ENCODE measurements at places on chromosomes 12 and 14. TPM values are rescaled to one million over a fixed set of nuclear protein-coding genes. Genes with fewer than 3 reads are reported as not detected.

Gene KRT71
- not detected for total RNA-seq

Gene MEG3
- 166 TPM for total RNA-seq

Gene EFS
- 0.59 TPM for total RNA-seq

Gene ADSS1
- 0.39 TPM for total RNA-seq

Gene OTX2
- total RNA-seq: not detected

Gene SMCO2
- total RNA-seq: not detected

Gene TMTC2
- 3.3 TPM for total RNA-seq

Gene LBHD2
- total RNA-seq: not detected

Gene GALNT6
- 1.8 TPM for total RNA-seq

Gene GPR65
- under 0.01 TPM for total RNA-seq

Gene EPYC
- total RNA-seq: not detected

Gene RFX4
- total RNA-seq: not detected

Gene ZNF385A
- total RNA-seq: 0.37 TPM

Gene PTPN6
- not detected for total RNA-seq

Gene FAM181A
- not detected for total RNA-seq

Gene MMP17
- total RNA-seq: 11.0 TPM

Gene ACRBP
- total RNA-seq: 0.78 TPM

Gene RND1
- under 0.01 TPM for total RNA-seq

Gene CLEC7A
- total RNA-seq: not detected

Gene KCNJ8
- total RNA-seq: 0.59 TPM

Gene GLIPR1L2
- total RNA-seq: 0.39 TPM

Gene RASSF9
- total RNA-seq: 0.20 TPM

Gene CEP290
- 22.8 TPM for total RNA-seq

Gene KCNK13
- not detected for total RNA-seq

Gene CEBPE
- not detected for total RNA-seq

Gene NRDE2
- total RNA-seq: 11.7 TPM

Gene KRT86
- not detected for total RNA-seq

Gene VRTN
- not detected for total RNA-seq

Gene CCDC38
- not detected for total RNA-seq

Gene CPNE8
- 18.7 TPM for total RNA-seq

Gene TMCC3
- total RNA-seq: 2.2 TPM

Gene AJUBA
- total RNA-seq: 12.7 TPM

Gene SELPLG
- total RNA-seq: 0.98 TPM

Gene PIWIL1
- total RNA-seq: not detected

Gene TMEM253
- not detected for total RNA-seq

Gene DDN
- under 0.01 TPM for total RNA-seq

Gene CCDC196
- total RNA-seq: not detected

Gene MLH3
- total RNA-seq: 30.1 TPM

Gene RIPK3
- total RNA-seq: 3.7 TPM
